ENCODE measurements at places on chromosomes 1 and 21.

- ATAC-seq, result no peak
Observed at GRCh38 chr1:167881069-167881468, 32.9 kb downstream of the ADCY10 start.

- ATAC-seq, result no peak
Observed at GRCh38 chr1:84301785-84302385, 377 bp downstream of the SAMD13 start.

- ATAC-seq, result no peak
Observed at GRCh38 chr1:52473039-52473438, 68.6 kb downstream of the PRPF38A start.

DNA sequence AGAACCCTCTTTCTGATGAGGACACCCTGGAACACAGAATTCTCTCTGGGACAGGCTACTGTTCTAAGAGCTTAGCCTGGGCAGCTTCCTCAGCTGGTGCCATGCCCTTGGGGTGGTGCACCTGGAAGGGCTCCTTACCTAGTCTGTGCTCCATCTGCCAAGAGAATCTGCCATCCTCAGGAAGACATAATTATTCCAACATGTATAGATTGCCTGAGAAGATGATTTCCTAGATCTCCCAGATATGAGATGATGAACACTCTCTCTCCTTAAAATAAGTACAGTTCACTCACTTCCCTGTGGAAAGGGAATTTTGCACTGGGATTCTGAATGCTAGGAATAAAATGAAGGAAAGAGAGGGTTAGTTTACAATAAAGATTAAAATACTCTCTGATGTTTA lies 87.6 kb downstream of the NENF start:
- no peak for ATAC-seq

DNA sequence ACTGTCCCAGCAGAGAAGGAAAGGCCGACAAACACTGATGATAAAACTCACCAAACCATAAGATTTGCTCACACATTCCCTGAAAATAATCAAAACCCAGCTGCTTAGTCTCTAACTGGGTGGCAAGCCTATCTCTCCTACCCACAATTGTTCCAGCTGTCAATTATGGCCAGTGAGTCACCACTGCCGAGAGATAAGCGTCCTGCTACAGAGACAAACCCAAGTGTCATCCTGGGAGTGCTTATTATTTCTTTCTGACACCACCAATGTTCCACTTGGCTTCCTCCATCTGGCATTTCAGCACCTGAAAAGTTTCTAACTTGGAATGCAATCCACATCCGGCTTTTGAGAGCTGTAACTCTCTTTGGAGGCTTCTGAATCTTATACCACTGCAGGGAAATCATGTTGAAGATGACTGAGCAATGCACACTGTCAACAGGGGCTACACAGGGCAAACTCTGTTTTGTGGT lies 51.5 kb upstream of the VAV3 start:
- no peak for ATAC-seq

- ATAC-seq, result peak; percentile 32
Observed at GRCh38 chr1:109161858-109162606, 48.1 kb downstream of the ELAPOR1 start.

GRCh38 chr1:226481133-226481532 lies 67.4 kb upstream of the STUM start:
- no peak for ATAC-seq

DNA sequence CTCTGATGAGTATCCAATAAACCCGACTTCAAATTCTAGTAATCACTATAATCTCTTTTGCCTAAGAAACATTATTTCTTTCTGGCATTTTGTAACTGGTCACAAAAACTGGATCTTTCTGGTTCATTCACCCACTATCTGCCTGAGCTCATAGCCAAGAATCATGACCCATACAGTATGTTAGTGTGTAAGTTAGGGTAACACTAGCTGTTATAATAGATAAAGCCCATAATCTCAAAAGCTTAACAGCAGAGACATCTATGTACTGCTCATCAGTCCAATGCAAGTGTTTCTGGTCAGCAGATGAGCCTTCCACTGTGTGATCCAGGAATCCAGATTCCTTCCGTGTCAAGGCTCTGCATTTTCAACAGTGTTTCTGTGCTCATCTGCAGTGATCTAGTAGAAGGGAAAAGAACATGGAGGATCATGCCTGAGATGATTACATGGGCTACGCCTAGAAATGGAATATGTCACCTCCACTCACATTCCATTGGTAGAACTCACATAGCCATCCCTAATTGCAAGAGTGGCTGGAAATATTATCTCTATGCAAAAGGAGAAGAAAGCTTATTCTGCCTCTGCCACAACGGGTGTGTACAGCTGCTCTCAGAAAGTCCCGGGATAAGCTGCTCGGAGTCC lies 27.7 kb downstream of the RRAGC start:
- no peak for ATAC-seq

DNA sequence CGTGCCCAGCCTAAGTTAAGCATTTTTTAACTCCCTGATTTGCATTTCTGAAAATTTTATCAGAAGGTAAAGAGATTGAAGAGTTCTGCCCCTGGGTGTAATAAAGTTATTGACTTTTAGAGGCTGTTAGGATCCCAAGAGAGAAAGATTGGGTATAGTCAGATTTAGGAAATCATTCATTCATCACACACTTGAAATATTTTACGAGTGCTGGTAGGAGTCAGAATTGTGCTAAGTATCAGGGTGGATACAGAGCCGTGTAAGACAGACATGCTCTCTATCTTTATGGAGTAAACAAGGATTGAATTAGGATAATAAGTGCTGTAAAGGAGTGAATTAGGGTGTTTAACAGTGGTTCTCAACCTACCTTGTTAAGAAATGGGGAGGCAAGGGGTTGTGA lies 3.0 kb downstream of the SZT2 start:
- ATAC-seq, result no peak

GRCh38 chr21:24456358-24456757 lies 1150.9 kb downstream of the MRPL39 start:
- ATAC-seq, result no peak

DNA sequence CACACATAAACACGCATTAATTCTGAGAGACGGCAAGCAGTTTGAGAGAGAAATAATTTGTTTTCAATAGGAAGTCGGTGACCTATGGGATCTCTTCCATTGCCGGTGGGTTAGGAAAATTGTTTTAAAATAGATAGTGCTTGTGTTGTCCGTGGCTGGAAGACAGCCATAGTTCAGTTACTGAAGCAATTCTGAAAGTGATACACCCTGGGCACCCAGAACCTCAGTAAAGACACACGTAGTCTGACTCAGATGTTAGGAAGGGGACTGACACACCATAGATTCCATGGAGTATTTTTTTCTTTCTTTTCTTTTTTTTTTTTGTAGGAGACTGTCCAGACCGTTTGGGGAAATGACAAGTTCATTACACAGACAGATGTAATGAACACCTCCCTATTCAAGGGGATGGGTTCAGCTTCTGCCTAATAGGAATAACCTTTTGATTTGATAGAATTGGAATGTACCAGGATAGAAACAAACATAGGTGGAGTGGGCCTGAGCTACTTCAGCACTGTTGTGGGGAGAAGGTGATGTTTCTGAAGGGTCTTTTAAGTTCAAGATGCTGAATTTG lies 1.6 kb downstream of the C1orf21 start:
- no peak for ATAC-seq

DNA sequence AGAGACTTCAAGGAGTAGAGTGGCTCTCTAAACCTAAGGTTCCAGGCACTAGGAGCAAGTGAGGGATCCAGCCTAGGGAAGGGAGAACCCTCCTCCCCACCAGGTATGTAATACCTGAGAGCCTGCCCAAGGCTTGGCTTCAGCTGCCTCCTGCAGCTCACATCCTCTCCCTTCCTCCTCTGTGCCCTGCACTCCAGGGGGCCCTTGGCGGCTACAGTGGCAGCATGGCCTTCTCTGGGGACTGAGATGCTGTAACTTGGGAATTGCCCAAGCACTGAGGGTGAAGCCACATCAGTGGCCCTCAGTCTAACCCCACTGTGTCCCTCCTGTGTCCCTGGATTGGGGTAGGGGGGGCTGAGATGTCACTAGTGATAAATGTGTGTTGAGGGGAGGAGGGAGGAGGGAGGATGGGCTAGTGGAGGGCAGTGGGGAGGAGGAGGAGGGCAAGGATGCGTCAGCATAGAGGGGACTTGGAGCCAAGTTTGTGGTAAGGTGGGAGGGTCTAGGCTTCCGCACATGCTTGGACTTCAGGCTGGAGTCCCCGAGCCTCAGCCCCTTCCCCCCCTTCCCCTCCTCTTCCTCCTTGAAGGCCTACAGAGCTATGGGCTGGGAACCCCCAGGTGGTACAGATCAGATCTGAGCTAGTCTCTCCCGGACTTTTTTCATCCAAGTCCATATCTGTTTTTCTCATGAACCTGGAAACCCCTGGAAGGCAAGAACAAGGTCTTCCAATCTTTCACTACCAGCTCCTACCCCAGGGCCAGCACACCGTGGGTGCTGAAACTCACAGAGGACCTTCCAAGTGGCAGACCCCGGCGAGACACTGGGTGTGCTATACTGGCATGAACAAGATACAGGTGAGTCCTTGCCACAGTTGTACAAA lies 17.5 kb downstream of the COL9A2 start:
- no peak for ATAC-seq

DNA sequence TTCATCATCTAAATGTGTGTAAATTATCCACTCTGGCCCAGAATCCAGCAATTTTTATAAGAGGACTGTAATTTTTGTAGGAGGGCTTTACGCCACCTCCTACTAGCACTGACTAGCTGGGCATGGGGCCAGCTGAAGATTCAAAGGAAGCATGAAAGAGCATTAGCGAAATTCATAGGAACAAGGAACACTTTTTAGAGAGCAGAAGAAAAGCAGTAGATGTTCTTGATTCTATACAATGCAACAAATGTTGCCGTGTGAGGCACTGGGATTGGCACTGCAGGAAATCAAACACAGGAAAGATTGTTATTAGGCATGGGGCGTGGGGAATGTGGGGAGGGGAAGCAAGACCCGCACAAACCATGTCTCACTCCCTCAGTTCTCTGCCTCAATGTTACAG lies 58.4 kb upstream of the PARP1 start:
- no peak for ATAC-seq

All from activated CD4-positive, CD25-positive, alpha-beta regulatory T cell treated with anti-CD3 and anti-CD28 coated beads, Interleukin-2, amount 50 U/mL, for 24 hours (primary cell).